ENCODE measurements at places on chromosomes 6 and 20. TPM values are rescaled to one million over a fixed set of nuclear protein-coding genes. Genes with fewer than 3 reads are reported as not detected.

The TNF gene
- total RNA-seq: 33.1 TPM

The PHACTR3 gene
- total RNA-seq: not detected

DNA sequence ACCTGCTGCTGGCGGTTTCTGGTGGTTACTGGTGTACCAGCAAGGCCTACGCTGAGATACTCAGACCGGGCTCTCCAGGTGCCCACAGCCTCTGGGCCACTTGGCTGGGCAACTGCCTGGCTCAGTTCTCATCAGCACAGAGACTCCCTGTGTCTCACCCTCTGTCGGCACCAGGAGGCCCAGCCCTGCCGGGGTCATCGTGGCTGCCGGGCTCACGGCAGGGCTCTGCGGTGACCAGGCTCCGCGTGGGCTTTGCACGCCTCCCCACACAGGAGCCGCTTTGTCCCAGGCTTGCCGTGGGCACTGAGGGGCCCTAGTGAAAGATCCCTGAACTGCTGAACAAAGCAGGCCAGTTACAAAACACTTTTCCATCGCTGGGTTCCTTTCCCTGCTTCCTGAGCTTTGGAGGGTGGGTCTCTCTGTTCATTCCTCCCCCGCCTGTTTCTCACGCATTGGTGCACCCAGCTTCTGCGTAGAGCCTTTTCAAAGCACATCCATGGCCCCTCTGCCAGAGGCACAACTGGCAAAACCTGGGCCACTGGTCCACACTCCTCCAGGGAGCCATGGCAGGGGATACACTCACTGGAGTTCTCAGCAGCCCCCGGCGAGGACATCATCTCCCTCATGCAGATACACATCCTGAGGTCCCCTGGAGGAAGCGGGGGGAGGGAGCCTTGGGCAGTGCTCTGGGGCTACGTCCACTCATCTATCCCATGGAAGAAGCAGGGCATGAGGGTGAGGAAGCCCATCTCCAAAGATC, 117.0 kb downstream of the NFATC2 start:
- DNase-seq: no peak

The TMEM200A gene
- 0.34 TPM for total RNA-seq

GRCh38 chr6:164695896-164696295, 613.5 kb downstream of the C6orf118 start:
- no peak for DNase-seq

All from CD4-positive, alpha-beta T cell (primary cell).